Immature natural killer cell (primary cell): ENCODE measurements at places on chromosomes 13 and 19. TPM values are rescaled to one million over a fixed set of nuclear protein-coding genes. Genes with fewer than 3 reads are reported as not detected.
A peak's percentile ranks its signal among the peaks of the same experiment; 100 is the strongest.

Gene PSG2
- not detected for polyA plus RNA-seq

DNA sequence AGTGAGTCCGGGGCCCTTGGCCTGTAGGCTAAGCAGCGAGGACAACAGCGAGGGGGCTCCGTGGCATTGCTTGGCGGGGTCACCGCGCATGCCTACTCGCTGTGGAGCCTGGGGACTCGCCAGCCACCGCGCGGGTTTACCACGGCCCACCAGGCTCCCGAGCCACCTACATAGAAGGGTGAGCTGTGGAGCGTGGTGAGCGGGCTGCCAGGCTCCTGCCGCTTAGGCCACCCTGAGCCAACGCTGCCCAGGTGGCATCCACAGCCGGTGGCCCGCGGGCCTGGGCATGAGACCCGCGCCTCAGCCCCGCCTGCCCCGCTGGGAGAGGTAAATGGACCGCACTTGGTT lies 31.2 kb downstream of the C1QTNF9 start:
- H3K27ac ChIP-seq: no peak overlapping the region
- H3K4me1 ChIP-seq: peaks cover 2% of the 10 kb centered on the region
- DNase-seq: no peak
- no peak overlapping the region for H3K4me3 ChIP-seq
- no peaks in the 10 kb centered on the region for H3K36me3 ChIP-seq

GRCh38 chr13:43072394-43072793 lies 49.0 kb downstream of the DNAJC15 start:
- H3K27me3 ChIP-seq: no peaks in the 10 kb centered on the region
- H3K4me1 ChIP-seq: peaks cover 37% of the 10 kb centered on the region
- H3K36me3 ChIP-seq: peaks cover 7% of the 10 kb centered on the region
- DNase-seq: no peak
- no peak overlapping the region for H3K27ac ChIP-seq

Gene PSG7
- not detected for polyA plus RNA-seq

Gene ONECUT3
- polyA plus RNA-seq: not detected

GRCh38 chr13:94622344-94622743 lies 20.7 kb downstream of the GPR180 start:
- H3K27me3 ChIP-seq: no peaks in the 10 kb centered on the region
- peaks cover 27% of the 10 kb centered on the region for H3K36me3 ChIP-seq
- no peaks in the 10 kb centered on the region for H3K4me1 ChIP-seq
- H3K27ac ChIP-seq: no peak overlapping the region

GRCh38 chr19:30696514-30696913 lies 324.3 kb downstream of the ZNF536 start:
- H3K27me3 ChIP-seq: peaks cover 8% of the 10 kb centered on the region
- peaks cover 7% of the 10 kb centered on the region for H3K4me1 ChIP-seq
- no peak overlapping the region for H3K27ac ChIP-seq
- no peaks in the 10 kb centered on the region for H3K36me3 ChIP-seq
- no peak overlapping the region for H3K4me3 ChIP-seq
- DNase-seq: no peak

DNA sequence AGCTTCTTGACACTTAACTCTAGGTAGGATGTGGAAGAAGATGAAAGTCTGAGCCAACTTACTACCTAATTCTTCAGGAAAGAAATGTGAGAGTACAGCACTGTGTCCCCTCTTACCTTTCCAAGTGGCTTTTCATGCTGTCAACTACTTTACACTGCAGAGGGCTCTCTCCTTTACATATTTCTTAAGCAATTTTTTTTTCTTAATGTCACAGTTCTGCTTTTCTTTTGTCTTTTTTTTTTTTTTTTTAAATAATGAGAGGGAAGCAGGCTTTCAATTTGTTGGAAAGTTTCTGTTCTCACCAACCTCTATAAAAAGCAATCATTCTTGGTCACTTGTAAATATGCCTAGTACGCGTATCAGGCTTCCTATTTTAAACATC lies 212.7 kb upstream of the MIR17HG start:
- H3K36me3 ChIP-seq: no peaks in the 10 kb centered on the region
- no peak for DNase-seq
- H3K27me3 ChIP-seq: no peaks in the 10 kb centered on the region
- no peak overlapping the region for H3K27ac ChIP-seq

DNA sequence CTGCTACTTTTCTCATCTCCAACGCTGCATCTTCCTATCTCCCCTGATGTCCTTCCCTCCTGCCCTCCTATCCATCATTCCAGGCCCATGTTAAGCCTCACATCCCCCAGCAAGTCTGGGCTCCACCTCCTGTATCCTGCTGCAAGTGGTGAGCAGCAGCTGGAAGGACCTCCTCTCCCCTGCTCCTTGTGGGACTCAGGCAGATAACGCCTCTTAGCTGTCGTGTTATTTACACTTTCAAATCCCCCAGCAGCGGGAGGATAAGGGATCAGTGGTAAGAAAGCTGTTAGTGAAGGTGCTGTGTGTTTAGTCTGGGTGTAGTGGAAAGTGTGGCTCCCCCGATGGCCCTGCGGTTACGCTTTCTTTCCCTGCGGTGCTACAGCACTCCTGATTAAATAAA lies 211.9 kb downstream of the ZNF536 start:
- H3K4me1 ChIP-seq: no peaks in the 10 kb centered on the region
- H3K4me3 ChIP-seq: no peak overlapping the region
- H3K27me3 ChIP-seq: no peaks in the 10 kb centered on the region
- no peak overlapping the region for H3K27ac ChIP-seq
- H3K36me3 ChIP-seq: no peaks in the 10 kb centered on the region

DNA sequence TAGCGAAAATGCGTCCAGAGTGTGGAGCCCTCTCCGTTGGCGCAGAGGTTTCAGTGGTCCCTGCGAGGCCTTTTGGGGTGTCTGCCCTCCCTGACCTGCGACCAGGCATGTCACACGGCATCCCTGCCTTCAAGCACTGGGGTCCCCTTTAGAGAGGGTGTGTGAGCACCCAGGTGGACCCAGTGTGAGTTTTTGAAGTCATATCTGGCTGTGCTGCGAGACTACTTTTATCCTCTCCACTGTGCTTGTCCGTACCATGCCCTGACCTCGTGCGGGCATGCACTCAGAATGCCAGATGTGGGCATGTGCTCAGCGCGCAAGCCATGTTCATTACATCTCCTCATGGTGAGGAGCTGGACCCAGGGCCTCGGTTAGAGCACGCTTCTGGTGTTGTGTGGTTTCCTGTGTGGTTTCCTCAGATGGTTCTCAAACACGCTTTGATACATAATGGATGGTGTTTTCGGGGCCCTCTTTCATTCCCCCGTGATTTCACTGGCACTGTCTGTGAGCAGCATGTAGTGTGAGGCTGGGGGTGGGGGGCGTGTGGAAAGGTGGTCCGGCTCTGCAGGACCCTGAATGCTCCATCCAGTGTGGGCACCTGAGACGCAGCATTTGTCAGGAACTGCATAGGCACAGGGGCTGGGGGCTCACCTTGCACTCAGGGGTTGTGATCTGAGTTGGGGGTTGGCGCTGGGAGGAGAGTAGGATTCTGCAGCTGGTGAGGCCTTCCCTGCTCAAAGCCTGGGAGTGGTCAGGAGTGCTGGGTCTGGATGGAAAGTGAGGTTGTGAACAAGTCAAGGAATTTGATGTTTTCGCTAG lies 2.3 kb downstream of the TFDP1 start:
- peaks cover 7% of the 10 kb centered on the region for H3K27me3 ChIP-seq
- peak overlapping the region; percentile 76 for H3K27ac ChIP-seq
- peak; percentile 17 for DNase-seq
- no peaks in the 10 kb centered on the region for H3K36me3 ChIP-seq
- peaks cover 51% of the 10 kb centered on the region for H3K4me1 ChIP-seq

- H3K36me3 ChIP-seq: no peaks in the 10 kb centered on the region
- no peak overlapping the region for H3K27ac ChIP-seq
- no peak overlapping the region for H3K4me3 ChIP-seq
- no peak for DNase-seq
- peaks cover 14% of the 10 kb centered on the region for H3K4me1 ChIP-seq
These were observed 63.5 kb downstream of the COLGALT1 start for GRCh38 chr19:17618936-17619335.

Gene LYPD3
- polyA plus RNA-seq: 2.4 TPM

DNA sequence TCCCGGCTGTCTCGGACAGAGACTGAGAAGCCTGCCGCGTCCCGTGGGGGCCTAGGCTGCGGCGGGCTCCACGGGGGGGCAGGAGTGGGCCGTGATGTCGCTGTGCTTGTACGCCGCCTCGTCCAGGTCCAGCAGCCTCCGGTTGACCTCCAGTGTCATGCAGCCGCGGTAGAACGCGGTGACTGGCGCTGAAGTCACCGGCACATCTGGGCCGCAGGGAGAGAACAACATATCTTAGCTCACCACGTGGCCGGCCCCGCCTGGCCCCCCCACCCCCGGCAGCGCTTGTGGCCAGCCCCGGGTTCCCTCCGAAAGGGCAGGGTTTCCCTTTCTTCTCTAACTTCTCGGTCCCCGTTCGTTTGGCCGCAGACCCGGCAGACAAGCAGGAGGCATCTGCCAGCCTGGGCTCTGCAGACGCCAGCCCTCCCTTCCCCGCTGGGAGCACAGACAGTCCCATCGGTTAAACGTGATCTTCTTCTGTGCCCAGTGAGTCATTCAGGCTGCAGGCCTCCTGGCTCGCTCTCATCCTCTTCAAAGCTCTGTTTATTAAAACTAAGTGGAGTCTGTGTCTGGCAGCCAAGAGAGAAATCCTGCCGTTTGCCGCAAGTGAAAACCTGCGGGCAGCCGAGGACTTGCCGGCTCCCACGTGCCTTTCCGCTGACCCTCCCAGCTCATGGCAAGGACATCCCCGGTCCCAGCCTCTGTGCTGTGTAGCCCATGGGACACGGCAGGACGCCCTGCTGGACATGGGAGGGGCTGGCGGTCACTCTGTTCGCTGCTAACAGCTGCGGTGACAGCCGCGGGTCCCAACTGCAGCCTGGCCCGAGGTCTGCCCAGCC lies 42.8 kb downstream of the GAS6 start:
- no peak for DNase-seq
- H3K36me3 ChIP-seq: no peaks in the 10 kb centered on the region
- H3K4me1 ChIP-seq: peaks cover 9% of the 10 kb centered on the region

Gene SIGLEC5
- polyA plus RNA-seq: not detected

Gene CRLF1
- polyA plus RNA-seq: 1.2 TPM

DNA sequence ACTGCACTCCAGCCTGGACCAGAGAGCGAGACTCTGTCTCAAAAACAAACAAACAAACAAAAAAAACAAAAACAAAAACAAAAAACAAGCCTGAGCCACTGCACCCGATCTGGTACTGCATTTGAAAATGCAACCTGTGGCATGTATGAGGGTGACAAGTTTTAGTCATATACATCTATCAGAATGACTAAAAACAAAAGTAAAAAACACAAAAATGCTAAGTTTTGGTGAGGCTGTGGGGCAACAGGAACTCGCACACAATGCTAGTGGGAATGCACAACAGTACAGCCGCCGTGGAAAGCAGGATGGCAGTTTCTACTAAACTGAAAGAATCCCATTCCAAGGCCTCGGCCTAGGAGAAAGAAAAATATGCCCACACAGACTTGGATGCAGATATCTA lies 7.8 kb downstream of the EBPL start:
- no peaks in the 10 kb centered on the region for H3K27me3 ChIP-seq
- no peak for DNase-seq
- H3K27ac ChIP-seq: no peak overlapping the region

Gene C2CD4C
- polyA plus RNA-seq: not detected

- H3K4me1 ChIP-seq: peaks cover 83% of the 10 kb centered on the region
- H3K27me3 ChIP-seq: peaks cover 3% of the 10 kb centered on the region
- DNase-seq: peak; percentile 76
- peak overlapping the region; percentile 56 for H3K4me3 ChIP-seq
These were observed 5.1 kb downstream of the CD37 start for GRCh38 chr19:49340069-49340864.
